ENCODE measurements at places on chromosomes 4 and X.
A peak's percentile ranks its signal among the peaks of the same experiment; 100 is the strongest.

DNA sequence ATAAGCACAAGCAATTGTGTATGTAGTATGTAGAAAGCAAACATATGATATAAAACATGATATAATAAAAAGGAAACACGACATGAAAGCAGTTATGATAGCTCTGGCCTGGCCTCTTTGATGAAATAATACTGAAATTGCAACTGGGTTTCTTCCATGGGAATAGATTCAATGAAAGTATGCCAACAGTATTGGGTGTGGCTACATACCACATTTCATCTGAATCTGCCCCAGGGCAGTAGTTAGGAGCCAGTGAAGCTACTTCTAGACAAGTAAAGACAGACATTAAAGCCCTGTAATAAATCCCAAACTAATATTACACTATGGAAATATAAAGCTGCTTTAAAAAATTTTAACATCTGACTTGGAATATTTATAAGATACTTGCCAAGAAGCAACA, 207.3 kb downstream of the FBXW7 start:
- peak; percentile 13 for DNase-seq

- no peak for DNase-seq
These were observed 90.1 kb downstream of the ATP8A1 start for GRCh38 chr4:42566835-42567234.

DNA sequence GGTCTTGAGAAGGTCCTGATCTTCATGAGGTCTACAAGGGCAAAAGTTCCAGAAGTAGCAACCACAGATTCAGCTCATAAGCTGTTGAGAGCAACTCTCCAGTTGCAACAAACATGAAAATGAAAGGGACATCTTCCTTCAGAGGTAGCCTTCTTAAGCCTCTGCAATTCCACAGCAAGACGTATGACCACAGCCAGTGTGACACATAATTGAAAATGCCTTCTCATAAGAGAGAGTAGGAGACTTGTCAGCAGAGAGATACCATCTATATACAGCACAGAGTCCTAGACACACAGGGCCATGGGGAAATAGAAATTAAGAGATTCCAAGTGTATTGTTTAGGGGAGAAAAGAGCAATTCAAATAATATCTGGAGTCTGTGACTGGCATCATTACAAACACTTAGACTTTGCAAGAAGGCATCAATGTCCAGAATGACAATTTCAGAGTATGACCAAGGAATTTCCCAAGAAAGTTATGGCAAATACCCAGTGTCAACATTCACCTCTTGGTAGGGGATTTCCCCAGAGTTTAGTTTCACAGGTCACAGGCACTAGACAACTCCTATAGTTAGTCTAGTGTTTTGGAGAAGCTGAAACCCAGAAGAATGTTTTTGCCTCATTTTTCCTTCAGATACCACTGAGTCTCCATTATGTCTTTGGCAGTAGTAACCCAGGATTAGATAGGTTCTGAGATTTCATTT, 340.3 kb downstream of the ZNF674 start:
- no peak for DNase-seq

DNA sequence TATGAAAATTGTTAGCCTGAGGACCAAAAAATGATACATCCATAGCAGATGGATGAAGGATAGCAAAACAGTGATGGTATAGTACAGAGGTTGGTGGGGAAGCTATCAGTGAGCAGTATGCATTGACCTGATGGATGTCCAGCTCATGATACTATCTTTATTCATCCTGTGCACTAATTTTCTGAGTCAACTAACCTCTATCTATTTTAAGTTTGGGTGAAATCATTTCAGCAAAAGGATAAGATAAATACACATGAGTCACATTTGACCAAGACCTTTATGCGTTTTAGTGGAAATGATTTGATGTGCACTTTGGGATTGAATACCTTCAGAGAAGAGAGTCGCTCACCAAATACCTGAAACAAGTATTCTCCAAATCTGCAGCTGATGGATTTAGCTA, 351.0 kb upstream of the NR3C2 start:
- DNase-seq, result no peak

DNA sequence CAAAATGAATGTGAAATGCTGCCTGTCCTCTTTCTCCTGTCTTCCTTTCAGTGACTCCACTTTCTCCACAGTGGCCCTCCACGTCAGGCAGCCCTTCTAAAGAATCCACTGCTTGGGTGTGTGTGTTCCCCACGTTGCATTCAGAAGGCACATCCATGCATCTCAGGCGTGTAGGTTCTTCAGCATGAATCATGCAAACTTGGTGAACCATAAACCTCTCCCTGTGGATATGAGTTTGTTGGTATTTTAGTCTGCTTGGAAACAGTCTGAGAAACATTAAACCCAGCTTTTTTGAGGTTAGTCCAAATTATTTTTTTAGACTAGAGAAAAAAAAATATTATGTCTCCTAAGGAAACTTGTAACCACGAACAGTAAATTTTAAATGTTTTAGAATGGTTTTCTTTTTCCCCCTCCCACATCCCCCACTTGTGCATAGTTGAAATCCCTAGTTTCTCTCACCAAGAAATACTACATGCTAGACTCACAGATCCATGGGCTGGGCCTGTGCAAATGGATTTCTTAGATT, 251.6 kb downstream of the CBR4 start:
- DNase-seq, result no peak

- DNase-seq, result no peak
These were observed 1.9 kb downstream of the GPM6A start for GRCh38 chr4:175810073-175810730.

GRCh38 chrX:124342174-124342867, 4.0 kb upstream of the SH2D1A start:
- no peak for DNase-seq

DNA sequence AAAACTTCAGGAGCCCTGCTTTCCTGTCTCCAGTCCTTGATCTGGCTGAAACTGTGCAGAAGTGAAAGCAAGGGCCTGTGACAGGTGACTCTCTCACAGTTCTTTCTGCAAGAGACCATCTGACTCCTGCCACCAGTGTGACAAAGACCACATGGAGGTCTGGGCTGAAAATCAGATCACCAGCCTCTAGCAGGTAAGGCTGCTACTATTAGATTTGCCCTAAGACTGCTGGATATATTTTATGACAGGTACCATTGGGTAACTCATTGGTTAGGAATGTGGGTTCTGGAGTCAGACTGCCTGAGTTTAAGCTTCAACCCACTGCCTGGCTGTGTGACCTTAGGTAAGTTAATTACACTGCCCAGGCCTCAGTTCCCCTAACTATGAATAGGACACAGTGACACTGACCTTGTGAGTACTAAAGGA, 163.3 kb upstream of the SLC7A11 start:
- no peak for DNase-seq

GRCh38 chrX:81215685-81216084, 13.8 kb downstream of the SH3BGRL start:
- DNase-seq, result no peak

DNA sequence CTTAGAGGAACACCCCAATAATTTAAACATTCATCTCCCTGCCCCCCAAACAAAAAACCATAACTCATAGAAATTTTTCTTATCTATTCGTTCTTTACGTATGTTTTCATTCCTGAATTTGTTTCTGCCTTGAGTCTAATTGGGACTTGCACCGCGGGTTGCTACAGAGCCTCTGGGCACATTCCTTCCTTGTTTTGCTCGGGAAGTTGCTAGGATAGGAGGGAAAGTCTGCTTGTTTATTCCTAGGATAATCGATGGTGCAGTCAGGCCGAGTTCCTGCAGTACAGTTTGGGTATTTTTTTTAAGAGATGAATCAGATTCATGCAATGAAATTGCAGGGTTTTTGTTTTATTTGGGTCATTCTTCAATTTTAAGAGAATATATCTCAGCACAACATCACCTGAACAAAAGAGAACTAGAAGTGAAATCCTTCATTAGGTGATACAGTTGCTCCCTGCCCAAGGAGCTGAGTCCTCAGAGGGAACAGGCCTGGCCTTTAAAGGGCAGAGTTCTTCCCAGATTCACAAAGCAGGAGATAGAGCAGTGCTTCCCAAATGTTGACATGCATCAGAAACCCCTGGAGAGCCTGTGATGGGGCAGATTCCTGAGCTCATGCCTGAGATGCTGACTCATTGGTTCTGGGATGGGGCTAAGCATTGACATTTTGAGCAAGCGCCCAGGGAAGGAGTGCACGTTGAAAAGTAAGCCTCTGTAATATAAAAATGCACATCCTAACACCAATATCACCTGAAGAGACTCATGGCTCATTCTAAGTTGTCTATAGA, 114.9 kb upstream of the FAM9B start:
- no peak for DNase-seq

GRCh38 chrX:107713543-107714205, 61.9 kb downstream of the TSC22D3 start:
- no peak for DNase-seq

GRCh38 chrX:97446298-97446882, 562.7 kb downstream of the RPA4 start:
- DNase-seq, result no peak

GRCh38 chrX:112865464-112866025, 24.9 kb upstream of the AMOT start:
- no peak for DNase-seq

- peak; percentile 41 for DNase-seq
These were observed 1.8 kb upstream of the HSD17B10 start for GRCh38 chrX:53435997-53436396.

GRCh38 chr4:61079976-61080375, 120.2 kb upstream of the ADGRL3 start:
- no peak for DNase-seq

DNA sequence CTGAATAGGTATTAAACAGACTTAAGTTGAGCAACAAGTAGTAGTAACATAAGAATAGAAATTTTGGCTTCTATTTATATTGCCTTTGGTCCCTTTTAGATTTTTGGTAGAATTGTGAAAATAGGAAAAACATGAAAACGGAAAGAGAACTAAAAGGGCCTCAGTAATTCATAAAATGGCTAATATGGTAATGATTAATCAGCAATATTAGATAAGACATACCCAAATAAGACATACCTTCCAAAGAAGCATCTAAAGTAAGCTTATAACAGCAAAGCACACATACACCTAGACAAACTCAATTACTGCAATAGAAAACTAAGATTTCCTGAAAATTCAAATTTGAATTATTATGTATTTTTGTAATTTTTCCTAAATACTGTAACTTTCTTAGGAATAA, 46.4 kb downstream of the CHIC2 start:
- DNase-seq, result no peak

GRCh38 chrX:50707405-50707804, 106.6 kb downstream of the SHROOM4 start:
- DNase-seq, result peak; percentile 5

DNA sequence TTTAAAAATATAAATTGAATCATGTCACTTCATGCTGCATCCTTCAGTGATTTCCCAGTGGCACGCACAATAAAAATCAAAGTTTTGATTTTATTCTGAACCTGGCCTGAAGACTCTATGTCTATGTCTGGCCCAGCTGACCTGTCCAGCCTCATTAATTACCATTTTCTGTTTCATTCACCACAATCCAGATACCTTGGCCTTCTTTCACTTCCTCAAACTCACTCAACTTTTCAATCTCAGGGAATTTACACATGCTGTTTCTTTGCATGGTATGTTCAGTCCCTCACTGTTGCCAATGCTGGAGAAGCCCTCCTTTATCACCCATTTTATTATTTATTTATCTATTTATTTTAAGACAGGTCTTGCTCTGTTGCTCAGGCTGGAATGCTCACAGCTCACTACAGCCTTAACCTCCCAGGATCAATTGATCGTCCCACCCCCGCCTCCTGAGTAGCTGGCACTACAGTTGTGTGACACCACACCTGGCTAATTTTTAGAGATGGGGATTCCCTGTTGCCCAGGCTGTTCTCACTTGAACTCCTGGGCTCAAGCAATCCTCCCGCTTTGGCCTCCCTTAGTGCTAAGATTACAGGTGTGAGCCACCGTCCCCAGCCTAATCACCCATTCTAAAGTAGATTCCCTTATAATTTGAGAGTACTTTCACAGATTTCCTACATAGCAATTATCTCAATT, 43.1 kb downstream of the ZGRF1 start:
- DNase-seq, result no peak

DNA sequence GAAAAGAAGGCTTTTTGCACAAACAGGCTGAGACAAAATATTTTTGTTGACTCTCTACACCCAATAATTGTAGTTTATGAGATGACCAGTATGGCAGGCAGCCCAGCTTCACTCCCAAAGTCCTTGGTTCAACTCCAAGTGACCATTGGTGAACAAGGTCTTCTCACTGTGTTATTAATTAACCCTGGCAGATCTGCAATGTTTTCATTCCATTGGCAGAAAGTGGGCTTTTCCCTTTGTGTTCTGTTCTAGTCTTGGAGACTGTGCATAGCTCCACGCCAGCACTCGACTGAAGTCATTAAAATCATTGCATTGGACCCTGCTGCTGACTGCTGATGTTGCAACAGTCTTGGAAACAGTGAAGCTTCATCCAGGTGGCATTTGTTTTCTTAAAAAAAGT, 277.3 kb upstream of the HAND2 start:
- no peak for DNase-seq

GRCh38 chr4:5143940-5144339, 92.7 kb downstream of the STK32B start:
- no peak for DNase-seq

GRCh38 chr4:42265782-42266602, 113.5 kb upstream of the BEND4 start:
- no peak for DNase-seq

DNA sequence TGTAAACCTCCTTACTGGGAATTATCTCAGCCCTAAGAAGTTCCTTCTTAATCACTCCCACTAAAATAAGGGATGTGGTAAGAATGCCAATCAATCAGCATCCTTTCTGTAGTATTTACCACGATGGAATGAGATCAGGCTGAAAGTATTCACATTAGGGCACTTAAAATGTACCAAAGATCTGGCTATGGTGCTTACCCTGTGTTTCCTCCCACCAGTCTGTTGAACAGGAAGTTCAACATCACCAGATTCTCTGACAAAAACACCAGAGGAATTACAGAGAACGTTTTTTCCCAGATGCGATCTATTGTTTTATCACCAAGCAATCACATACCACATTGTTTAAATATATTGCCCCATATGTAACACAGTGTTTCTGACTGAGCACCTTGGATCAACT, 2.1 kb upstream of the CLCN3 start:
- no peak for DNase-seq

- no peak for DNase-seq
These were observed 112.5 kb downstream of the LDB2 start for GRCh38 chr4:16785793-16786527.

DNA sequence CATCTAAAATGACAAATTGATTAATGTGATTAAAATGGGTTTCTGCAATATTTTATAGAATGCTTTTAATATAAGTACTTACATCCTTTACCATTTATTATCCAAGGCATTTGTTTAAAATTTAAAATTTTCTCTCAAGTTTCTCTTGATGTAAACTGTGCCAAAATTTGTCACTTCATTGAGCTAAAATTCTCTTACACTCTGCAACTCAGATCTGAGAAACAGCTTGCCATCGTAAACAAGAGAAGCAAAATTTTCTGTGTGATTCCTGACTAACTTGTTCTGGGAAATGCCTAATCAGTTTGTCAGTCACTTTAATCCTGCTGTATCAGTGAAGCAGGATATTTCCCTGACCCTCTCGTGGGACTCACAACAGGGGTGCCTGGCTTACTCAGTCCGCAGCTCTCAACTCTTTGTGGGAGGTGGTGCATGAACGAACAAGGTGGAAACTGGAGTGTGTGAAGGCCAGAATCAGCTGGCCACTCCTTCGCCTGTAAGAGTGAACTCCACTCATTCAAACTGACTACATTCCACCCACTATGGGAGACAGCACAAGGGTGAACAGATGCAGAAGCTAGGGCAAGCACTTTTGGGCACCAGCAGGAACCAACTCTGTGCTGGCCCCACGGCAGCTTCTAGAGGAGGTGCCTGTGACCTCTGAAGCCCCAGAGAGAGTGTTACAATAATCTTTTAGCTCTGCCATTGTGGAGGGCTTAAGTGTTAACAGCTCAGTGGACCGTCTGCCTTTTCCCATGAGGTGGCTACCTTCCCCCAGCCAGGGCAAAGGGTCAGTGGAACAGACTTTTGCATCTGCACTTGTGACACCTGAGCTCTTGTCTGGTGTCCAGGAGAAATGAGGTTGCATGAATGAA, 349.4 kb downstream of the FAT4 start:
- DNase-seq, result no peak
